ENCODE measurements at places on chromosomes 11 and 22. TPM values are rescaled to one million over a fixed set of nuclear protein-coding genes. Genes with fewer than 3 reads are reported as not detected.

Gene PPFIA1
- total RNA-seq: 31.9 TPM

Gene TAGLN
- 92.3 TPM for total RNA-seq

Gene TUBA8
- 7.3 TPM for total RNA-seq

Gene RFPL2
- not detected for total RNA-seq

Gene TEX54
- total RNA-seq: 0.26 TPM

Gene UBQLNL
- 0.04 TPM for total RNA-seq

Gene ACAD8
- 25.1 TPM for total RNA-seq

Gene P2RX6
- total RNA-seq: 0.07 TPM

Gene CKAP5
- 114 TPM for total RNA-seq

Gene HBB
- total RNA-seq: not detected

Gene HTR3A
- not detected for total RNA-seq

Gene NCAM1
- total RNA-seq: 0.32 TPM

Gene NCF4
- not detected for total RNA-seq

Data from pulmonary artery endothelial cell (primary cell).